ENCODE measurements at places on chromosomes 11 and 22. TPM values are rescaled to one million over a fixed set of nuclear protein-coding genes. Genes with fewer than 3 reads are reported as not detected.

DNA sequence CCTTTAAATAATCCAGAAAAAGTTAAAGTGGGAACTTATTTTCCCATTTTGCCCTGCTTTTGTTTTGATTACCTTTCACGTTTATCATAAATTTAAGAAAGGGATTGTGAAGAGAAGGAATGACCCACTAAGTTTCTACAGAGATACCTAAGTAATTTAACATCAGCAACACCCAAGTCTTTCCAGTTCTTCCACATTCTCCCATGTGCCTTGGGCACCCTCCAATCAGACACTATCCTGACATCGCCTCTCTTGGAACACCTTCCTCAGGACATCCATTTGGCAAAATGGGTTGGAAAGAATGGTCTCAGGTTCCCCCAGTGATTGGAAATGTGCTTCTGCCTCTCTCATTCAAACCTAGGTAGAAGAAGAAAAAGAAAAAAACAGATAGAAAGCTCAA is 6.3 kb downstream of the BBOX1 start:
- DNase-seq = no peak

GRCh38 chr11:33268945-33269540 is 11.9 kb downstream of the HIPK3 start:
- DNase-seq = no peak

GRCh38 chr11:111162305-111162704 is 83.2 kb upstream of the POU2AF2 start:
- DNase-seq = no peak

- no peak for DNase-seq
These were observed 2.2 kb downstream of the PAK1 start for GRCh38 chr11:77471558-77472193.

SYNGR1 gene
- 24.0 TPM for total RNA-seq

DNA sequence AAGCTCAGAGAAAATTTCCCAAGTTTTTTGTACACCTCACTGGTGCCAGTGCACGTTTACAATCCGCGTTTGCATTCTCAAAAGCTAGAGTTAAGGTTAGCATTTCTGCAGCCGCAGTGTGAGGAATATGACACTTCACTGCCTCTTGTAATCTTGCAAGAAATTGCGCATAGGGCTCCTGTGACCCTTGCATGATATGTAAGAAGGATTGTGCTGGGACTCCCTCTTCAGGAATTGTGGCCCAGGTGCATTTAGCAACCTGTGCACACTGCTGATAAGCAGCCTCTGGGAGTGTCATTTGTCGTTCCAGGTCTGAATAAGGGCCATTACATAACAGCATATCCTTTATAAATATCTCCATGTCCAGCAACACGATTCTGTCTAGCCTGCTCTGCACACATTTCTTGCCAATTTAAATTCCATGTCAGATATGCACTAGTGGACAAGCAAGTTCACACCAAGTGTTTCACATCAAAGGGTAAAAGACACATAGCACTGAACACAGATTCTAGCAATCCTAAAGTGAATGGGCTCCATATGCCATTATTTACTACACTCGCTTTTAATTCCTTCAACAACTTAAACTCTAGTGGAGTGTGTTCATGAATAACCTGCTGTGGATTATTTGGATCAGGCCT is 69.2 kb upstream of the INCENP start:
- no peak for DNase-seq

DNA sequence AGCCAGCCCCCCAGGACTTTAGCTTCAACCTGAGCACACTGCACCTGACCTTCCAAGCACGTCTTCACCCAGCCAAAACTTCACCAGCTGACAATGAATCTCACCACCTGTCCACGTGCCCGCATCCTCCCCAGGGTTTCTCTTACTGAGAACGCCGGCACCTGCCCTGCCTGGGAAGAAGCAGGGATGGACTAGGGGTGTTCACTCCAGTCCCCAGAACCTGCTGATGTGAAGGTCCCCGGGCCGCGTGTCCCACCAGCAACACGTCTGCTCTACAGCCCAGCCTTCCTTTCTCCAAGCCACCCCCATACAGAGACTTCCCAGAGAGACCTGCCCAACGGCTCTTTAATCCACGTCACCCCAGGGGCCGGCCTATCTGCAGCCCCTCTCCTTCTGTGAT is 12.8 kb downstream of the CPT1A start:
- no peak for DNase-seq

MMP11 gene
- 76.5 TPM for total RNA-seq

Measured in osteocyte (in vitro differentiated cells).